Endodermal cell (in vitro differentiated cells): ENCODE measurements at places on chromosomes 7 and 10. TPM values are rescaled to one million over a fixed set of nuclear protein-coding genes. Genes with fewer than 3 reads are reported as not detected.

The ZNF736 gene
- total RNA-seq: not detected in 2 replicates

The GPR15LG gene
- not detected in 2 replicates for total RNA-seq

The CYP2C8 gene
- total RNA-seq: 2.2 and 3.4 TPM in 2 replicates

The ACBD7 gene
- 8.5 and 8.7 TPM in 2 replicates for total RNA-seq

GRCh38 chr7:69047151-69047754, 551.0 kb upstream of the AUTS2 start:
- peak; percentile 60 for DNase-seq

DNA sequence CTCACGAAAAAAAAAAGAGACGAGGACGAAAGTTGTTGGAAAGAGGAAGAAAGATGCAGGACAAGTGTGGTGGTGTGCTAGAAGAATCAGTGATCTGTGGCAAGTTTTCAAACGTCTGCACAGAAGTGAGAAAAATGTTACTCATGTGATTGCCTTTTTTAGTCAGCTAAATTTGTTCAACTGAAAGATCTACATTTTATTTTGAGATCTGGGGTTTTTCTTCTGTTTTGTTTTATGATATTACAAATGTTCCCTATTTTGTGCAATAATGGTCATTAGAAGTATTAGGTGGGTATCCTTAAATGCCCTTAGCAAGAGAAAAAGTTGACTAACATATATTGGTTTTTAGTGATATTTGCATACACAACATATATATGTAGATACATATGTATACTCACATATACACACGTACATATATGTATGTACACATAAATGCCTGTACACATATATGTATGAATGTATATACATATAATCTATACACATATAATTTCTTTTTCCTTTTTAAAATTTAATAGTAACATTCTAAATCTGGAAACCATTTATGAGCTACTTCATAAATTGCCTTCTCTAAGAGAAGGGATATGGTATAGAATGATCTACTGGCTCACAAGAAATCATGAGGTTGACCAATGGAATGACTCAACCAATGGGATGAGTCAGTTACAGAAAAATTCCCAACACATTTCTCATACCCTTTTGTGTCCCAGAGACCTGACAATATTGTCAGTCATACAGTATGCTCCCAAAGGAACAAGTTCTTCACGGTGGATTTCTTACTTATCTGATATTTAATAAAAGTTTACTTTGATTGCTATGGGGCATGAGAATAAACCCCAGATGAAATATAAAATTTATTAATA, 38.4 kb downstream of the SLC39A12 start:
- no peak for DNase-seq

DNA sequence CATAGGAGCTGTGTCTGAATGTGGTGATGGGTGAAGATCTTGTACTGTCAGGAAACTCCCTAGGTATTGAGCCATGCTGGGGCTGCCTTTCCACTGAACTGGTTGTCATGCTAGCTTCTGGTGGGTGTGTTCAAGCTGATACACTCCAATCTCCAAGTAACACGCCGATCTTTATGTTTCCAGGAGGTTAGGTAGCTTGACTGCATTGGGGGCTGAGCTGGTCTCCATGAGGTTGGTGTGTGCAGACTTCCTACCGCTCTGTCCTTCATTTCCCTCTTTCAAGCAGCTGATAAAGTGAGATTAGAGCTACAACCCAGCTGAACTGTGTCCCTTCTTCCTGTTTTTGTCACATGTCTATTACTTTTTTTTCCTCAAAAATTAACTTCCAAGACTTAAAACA, 265.5 kb downstream of the ANKRD30A start:
- no peak for DNase-seq

DNA sequence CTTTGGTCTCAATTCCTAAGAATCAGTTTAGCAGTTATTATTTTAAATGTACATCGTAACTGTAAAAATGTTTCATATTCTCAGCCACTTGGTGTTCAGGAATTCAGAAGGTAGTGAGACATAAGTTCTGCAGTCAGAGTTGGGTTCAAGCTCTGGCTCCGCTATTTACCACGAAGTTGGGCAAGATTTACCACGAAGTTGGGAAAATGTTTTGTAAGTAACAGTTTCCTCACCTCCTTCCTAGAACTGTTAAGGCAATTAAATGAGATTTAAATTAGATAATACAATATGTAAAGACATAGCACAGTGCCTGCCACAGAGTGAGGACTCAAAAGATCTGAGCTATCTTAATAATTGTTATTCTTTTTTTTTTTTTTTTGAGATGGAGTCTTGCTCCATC, 16.3 kb upstream of the ABLIM1 start:
- no peak for DNase-seq

GRCh38 chr7:255038-255435, 34.9 kb upstream of the FOXL3 start:
- no peak for DNase-seq

DNA sequence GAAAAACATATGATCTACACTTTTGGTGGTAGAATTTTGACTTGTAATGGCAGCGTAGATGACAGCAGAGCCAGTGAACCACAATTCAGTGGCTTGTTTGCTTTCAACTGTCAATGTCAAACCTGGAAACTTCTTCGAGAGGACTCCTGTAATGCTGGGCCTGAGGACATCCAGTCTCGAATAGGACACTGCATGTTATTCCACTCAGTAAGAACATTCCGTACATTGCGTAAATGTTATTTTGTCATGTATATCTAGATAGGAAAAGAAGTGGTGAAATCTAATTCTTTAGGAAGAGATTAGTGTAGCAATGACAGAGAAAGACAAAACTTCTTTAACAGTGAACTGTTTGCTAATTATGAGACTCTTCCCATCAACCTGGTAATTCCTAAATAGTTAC, 112.9 kb downstream of the PODXL start:
- DNase-seq: no peak

- DNase-seq: peak; percentile 61
These were observed 765 bp downstream of the WBP1L start for GRCh38 chr10:102744374-102745051.

DNA sequence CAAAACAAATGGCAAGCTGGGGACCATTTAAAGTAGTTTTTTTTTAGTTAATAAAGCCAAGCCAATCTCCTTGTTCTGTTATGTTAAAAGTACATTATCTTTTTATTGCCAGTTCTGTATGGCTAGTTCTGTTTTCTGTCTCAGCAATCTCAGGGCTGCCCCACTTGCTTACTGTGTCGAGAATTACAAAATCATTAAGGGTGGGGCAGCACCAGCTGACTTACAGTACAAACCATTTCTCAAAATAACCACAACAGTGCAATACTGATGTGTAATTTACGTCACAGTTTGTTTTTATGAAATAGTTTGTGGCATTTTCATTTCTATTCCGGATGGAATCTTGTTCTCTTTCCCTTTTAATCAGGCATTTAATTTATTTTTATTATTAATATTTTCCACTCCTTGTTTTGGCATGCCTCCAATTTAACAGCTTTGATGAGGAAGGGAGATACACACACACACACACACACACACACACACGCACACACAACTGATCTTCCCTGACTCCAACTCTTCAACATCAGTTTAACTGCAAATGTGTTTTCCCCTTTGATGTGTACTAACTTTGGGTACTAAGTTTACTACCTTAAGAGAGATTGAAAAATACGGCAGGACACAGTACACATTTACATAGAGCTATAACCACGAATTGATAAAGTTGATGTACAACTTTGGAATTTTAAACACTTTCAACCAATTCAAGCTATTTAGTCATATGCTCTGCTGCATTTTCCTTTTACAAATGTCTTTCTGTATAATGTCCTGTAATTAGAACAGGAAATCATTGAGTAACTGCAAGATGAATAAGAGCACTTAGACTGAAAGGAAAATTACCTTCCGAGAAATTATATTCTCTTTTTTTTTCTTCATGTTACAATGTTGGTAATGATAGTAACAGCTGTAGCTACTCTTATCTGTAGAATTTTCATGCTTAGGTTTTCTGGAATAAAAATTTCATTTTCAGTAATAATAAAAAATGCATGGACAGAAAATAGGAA, 91.5 kb downstream of the ARID5B start:
- DNase-seq: no peak

DNA sequence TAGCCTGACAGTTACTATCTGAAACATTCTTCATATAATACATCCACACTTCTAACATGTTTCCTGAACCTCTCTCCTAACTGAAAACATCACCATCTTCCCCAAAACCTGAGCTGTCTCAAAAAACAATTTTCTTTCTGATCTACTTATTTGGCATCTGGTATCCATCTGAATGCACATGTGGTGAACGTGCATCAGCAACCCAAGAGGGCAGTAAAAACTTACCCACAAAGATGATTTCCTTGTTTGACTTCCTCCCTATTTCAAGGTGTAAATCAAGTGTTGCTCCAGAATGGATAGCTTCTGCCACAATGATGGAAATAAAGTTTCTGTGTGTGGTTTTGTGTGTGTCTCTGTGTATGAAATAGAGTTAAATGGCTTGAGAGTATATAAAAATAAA, 500.4 kb downstream of the MAGI2 start:
- DNase-seq: no peak

GRCh38 chr7:155618708-155619633, 25.5 kb upstream of the RBM33 start:
- peak; percentile 59 for DNase-seq
